ENCODE measurements at places on chromosomes 4 and X. TPM values are rescaled to one million over a fixed set of nuclear protein-coding genes. Genes with fewer than 3 reads are reported as not detected.

DNA sequence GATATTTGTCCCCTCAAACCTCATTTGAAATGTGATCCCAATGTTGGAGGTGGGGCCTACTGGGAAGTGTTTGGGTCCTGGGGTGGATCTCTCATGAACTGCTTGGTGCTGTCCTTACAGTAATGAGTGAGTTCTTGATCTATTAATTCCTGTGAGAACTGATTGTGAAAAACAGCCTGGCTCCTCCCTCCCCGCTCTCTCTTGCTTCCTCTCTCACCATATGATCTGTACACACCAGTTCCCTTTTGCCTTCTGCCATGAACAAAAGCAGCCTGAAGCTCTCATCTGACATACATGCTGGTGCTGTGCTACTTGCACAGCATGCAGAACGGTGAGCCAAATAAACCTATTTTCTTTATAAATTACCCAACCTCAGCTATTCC lies 11.2 kb upstream of the YIPF7 start:
- DNase-seq = no peak

DNA sequence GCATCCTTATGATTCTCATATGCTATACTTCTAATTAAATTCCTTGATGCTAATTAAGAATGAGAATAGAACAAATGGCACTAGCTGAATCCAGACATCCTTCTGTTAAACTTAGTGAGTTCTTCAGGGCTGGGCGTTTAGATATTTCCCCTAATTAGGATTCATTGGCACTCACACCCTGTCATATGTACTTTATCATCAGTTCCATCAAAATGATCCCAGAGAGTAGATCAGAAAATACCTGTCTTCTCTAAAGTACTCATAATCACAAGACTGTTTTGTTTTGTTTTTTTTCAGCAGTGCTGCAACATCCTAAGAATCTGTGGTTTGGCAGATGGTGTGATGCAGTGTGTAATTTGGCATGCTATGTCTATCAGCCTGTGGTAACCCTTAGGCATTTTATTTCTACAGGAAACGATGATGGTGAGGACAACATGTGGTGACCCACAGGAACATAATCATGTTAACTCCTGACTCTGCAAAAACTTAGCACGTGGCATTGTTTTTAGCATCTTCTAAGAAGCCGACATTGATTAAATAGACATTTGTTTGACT lies 2528.4 kb downstream of the ARAP2 start:
- peak; percentile 91 for DNase-seq

DNA sequence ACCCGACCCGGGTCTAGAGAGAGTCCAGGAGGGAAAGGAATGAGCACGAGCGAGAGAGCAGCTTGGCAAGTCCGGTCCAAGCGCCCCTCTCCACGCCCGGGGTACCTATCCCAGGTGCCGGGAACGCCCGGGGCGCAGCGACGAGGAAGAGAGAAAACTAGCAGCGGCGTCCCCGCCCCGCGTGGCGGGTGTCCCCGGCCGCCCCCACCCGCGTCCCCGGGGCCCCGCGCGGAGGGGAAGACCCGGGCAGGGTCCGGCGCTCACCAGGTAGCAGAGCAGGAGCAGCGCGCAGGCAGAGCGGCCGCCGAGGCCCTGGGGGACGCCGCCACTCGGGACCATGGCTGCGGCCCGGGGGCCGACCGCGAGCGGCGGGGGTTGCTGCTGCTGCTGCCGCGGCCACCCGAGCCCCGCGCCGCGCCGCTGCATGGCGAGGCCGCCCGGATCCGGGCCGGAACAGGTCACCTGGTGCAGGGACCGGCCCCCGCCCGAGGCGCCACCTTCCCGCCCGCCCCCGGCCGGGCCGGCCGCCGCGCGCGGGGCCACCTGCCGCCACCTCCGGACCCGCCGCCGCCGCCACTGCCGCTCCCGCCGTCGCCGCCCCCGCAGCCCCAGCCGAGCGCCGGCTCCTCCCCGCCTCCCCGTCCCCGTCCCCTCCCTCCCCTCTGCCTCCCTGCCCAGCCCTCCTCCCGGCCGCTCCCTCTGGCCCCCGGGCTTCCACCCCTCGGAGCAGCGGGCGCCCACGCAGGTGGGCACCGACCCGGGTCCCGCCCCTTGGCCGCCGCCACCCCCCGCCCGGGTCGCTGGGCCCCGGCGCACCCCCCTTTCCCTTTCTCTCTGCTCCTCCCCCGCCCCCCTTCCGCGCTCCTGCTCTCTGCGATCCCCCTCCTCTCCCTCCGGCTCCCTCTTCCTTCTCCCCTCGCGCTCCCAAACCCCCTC lies at the start of gene SEL1L3:
SEL1L3 (minus strand) TSS at position 578 of the 936 bp plus-strand sequence; CDS start at position 426, 152 bp downstream.
- DNase-seq = no peak

The RPGR gene
- 8.8 TPM for total RNA-seq

- no peak for DNase-seq
Measured at GRCh38 chr4:147944249-147944648, 212.4 kb downstream of the ARHGAP10 start.

The FAM149A gene
- total RNA-seq = not detected

The EDA2R gene
- total RNA-seq = 0.72 TPM

GRCh38 chr4:2954358-2955185 lies 8.6 kb downstream of the NOP14 start:
- DNase-seq = no peak

The MAMLD1 gene
- 5.2 TPM for total RNA-seq

GRCh38 chr4:55138367-55138766 lies 13.0 kb upstream of the KDR start:
- DNase-seq = no peak

GRCh38 chrX:150548251-150548650 lies 20.2 kb upstream of the MTM1 start:
- no peak for DNase-seq

DNA sequence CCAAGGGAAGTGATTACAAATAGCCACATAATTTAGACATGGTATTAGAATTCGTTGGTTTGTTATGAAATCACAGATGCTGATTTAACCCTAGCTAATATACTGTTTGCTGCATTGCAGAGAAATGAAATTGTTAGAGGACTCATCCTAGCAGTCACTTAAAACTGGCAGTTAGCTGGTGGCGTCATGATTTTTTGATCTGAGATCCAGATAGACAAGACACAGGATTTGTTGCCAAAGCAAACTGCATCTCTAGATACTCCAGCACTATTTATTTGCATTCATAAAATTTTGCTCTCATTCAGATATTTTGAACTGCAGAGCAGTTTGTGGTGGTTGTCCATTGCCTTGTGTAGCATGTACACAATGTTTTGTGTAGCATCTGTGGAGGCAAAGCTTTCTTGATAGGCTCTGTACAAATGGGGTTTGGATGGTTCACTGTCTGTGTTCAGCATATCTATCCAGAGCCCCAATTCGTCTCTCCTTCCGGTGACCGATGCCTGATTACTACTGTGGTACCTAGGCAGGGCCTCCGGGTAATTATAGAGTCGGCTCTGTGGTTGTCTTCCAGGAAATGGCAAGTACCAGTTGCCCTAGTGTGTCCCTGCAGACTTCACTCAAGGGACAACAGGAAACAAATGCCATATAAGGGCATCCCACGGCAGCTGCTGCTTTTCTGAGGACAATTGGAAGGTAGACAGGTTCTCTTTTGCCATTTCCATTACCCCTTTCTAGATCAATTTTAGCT lies 30.1 kb upstream of the SPARCL1 start:
- DNase-seq = peak; percentile 51

Measured in RPMI7951 (cell line).